ENCODE measurements at places on chromosomes 12 and 14.

DNA sequence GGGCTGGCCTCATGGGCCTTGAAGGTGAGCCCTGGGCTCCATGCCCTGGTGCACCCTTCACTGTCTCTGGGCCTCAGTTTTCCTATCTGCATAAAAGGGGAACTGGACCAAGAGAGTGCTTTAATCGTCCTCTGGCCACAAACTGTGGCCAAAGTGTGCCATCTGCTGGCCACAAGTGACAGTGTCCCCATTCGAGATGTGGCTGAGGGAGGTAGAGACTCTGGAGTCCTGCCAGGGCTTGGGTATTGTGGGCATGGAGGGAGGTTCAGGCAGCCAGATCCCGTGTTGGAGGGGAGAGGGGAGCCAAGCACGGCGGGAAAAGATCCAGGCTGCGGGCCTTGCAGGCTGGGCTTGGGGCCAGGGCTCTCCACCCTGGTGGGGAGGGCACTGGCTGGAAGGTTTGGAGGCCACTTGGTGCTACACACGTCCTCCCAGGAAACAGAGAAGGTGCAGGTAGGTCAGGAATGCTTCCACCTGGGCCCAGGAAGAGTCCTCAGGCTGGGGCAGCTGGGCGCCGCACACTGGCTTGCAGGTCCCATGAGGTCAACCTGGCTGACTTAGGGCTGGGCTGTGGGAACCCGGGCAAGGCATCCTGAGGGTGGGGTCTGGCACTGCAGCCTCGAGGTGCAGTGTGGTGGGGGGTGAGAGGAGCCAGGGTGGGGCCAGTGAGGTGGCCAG is 7.3 kb upstream of the KIF26A start:
- DNase-seq = peak; percentile 15

DNA sequence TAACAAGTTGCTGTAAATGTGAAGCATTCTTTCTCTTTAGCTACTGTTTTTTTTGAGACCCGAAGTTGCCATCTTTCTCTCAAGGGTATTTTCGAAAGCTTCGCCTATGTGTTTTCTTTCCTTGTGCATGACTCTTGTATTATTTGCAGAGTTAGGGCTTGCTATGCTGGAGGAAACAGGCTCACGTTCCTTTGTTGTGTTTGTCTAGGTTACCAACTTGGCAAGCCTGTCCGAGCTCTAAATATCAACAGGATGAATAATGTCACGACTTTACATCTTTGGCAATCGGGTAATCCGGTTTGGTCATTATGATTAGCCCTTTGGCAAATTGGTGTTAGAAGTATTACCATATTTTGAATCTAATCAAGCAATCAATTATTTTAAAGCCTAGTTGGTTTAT is 15.9 kb upstream of the ATP6V0A2 start:
- no peak for DNase-seq

DNA sequence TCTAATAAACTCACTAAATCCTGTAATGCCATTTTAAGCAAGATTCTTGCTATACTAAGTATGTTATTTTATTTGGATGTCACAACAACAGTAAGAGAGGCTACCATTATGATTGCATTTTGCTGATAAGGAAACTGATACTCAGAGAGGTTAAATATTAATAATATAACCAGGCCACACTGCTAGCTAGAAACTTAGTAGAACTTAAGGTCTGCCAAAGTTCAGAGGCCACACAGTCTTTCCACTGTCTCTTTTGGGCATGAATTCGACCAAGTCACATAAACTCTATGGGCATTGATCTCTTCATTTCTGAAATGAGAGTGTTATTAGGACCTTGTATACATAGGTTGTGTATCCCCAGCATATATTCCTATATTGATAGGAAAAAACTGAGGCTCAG is 147.9 kb downstream of the SYNE2 start:
- DNase-seq = no peak

DNA sequence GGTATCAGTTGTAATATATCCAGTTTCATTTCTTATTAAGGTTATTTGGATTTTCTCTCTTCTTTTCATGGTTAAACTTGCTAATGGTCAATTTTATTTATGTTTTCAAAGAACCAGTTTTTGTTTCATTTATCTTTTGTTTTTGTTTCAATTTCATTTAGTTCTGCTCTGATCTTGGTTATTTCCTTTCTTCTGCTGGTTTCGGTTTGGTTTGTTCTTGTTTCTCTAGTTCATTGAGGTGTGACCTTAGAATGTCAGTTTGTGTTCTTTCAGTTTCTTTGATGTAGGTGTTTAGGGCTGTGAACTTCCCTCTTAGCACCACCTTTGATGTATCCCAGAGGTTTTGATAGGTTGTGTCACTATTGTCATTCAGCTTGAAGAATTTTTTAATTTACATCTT is 145.6 kb upstream of the SLCO1B1 start:
- no peak for DNase-seq
